Stimulated activated CD8-positive, alpha-beta memory T cell treated with anti-CD3 and anti-CD28 coated beads, Interleukin-4, amount 100 ng/mL, for 4 hours (primary cell): ENCODE measurements at places on chromosomes 13 and 19.

- no peak for DNase-seq
These were observed 207.9 kb upstream of the UFM1 start for GRCh38 chr13:38141792-38142191.

DNA sequence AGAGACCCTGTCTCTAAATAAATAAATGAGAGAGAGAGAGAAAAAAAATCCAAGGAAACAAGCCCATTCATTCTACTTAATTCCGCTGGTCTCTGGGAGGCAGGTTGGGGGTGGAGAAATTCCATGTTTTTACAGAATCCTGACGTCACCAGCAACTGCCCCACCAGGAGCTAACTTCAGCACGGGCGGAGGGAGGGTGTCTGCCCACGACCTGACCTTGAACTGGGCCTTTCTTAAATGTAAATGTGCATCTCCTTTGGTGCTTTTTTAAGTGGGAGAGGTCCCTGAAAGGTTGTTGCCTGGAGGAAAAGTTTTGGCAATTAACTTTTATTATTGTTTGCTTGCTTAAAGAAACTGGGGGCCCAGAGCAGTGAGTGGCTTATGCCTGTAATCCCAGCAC, 15.5 kb downstream of the KLF2 start:
- no peak for DNase-seq

GRCh38 chr13:30314069-30314468, 6.7 kb upstream of the KATNAL1 start:
- DNase-seq: no peak

DNA sequence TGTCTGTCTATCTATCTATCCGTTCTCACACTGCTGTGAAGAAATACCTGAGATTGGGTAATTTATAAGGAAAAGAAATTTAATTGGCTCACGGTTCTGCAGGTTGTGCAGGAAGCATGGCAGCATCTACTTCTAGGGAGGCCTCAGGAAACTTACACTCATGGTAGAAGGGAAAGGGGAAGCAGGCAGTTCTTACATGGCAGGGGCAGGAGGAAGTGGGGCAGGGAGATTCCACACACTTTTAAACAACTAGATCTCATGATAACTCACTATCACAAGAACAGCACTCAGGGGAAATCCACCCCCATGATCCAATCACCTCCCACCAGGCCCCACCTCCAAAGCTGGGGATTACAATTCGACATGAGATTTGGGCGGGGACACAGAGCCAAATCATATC, 105.3 kb downstream of the SLC10A2 start:
- DNase-seq: no peak

DNA sequence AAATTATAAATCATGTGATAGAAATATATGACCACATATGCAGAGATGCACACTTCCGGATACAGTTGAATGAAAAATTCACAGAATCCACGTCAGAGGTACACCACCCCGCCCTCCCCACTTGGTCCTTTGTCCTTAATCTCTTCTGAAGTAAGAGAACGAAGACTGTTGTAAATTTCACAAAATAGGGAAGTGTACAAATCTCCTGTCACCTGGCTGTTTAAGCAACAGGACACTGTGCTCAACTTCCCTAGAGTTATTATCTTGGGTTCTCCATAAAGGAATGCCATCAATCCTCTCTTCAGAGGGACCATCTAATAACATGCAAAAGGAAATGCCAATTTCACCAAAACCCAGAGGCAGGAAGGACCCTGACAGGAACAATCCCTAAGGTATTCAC, 10.5 kb upstream of the CEACAM6 start:
- DNase-seq: no peak

DNA sequence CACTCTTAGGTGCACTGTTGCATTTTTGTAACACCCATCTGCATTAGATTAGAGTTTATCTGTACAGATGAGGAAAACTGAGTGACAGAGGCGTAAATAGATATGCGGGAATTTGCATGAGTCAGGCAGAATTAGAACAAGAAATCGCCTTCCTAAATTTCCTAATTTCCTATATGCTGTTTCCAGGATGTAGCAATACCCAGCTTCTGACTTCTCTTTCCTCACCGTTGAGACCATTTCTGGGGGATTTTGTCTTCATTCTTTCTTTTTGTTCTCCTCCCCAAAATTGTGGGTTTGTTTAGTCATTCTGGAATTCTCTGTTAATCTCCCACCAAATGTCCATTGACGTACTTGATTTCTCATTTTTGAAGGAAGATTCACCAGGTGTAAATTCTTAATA, 10.6 kb upstream of the ZNF792 start:
- DNase-seq: no peak

DNA sequence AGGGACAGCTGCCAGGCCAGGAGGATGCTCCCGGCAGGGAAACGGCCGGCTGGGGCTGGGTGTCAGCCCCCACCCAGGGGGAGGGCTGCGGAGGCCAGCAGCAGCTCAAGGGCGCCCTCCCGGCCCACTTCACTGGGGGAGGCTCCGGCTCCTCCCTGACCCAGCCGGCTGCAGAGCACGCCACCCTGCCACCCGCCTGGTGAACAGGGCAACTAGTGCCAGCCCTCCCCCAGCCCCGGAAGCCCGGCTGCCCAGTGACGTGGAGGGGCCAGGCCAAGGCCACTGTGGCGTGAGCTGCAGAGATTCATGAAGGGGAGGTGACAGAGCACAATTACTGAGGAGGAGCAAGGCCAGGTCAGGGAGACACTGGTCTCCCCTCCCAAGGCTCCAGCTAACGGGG, 14.7 kb downstream of the REXO1 start:
- DNase-seq: no peak

DNA sequence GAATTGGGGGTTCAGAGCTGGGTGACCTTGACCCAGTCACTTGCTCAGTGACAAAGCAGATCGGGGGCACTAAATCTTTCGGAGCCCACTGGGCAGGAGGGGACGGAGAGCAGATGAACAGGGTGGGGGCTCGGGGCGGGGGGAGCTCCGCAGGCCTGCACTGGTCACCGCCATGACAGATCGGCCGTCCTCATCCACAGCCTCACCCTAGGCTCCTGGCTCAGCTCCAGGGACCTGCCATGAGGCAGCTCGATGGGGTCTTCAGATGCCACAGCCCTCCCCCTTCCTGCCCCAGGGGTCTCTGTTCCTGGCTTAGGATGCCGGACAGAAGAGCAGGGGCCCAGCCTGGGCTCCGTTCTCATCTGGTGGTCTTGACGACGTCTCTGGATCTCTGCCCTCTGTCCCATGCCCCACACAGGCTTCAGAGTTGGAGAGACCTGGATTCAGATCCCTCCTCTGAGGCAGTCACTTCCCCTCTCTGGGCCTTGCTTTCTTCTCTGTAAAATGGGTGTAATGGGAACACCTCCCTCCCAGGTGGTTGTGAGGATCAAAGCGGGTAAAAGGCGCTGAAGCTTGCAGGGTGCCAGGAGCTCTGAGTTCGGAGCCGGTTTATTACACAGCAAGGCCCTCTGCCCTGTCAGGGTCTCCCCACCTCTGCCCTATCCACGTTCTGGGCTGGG, 3.0 kb downstream of the KDM4B start:
- no peak for DNase-seq

DNA sequence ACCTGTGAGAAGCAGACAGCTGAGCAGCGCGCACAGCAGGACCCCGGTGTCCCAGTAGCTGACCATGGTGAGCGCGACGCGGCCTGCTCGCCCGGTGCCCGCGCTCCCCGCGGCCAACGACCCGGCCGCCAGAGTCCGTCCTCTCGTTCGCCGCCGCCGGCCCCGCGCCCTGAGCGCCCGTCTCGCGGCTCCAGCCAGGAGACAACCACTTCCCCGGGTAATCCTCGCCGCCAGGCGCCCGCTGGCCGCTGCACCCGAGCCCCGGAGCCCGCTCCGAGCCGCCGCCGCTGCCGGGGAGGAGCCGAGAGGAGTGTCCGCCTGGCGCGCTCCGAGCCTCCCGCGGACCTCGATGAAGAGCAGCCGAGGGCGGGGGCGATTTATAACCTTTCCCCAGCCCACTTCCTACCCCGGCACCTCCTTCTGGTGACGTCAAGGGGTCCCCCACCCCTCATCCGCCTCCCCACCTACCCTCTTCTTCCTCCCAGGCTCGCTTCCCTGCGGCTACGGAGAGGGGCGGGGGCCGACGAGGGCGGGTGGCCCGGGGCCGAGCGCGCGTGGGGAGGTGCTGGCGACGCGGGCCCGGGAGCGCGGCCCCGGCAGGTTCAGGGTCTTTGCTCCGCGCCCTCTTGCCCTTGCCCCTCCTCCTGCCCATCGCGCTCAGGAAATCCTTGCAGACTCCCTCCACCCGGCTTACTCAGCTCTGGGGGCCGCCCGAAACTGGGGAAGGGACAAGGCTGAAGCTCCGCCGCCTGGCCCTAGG, at the start of gene FLT1:
FLT1 (minus strand) TSS at position 351 of the 760 bp plus-strand sequence; CDS start at position 66, 285 bp downstream.
- no peak for DNase-seq

- no peak for DNase-seq
These were observed 28.4 kb upstream of the ATP12A start for GRCh38 chr13:24651718-24652345.

GRCh38 chr13:34931572-34931971, 10.5 kb upstream of the NBEA start:
- DNase-seq: no peak

DNA sequence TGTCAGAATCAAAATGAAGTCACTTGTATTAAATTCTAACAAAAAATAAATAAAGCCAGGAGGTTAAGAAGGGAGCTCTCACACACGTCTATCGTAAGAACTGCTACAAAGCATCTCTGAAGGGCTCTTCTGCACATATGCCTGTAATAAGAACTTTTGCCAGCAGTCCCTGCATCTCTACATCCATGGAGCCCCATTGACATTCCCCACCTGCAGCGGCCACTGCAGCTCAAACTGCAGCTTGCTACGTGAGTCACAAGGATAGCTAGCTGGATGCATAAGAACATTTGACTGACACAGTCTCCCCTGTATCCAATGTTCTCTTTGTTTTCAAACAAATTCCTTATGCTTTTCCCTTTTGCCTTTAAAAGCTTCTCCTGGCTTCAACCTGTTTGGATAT, 68.3 kb downstream of the DNAJC3 start:
- DNase-seq: no peak

GRCh38 chr13:98236197-98236596, 59.1 kb upstream of the RNF113B start:
- no peak for DNase-seq

- DNase-seq: no peak
These were observed 50.1 kb downstream of the CEP89 start for GRCh38 chr19:32921624-32922023.

GRCh38 chr19:29326351-29326750, 113.4 kb upstream of the UQCRFS1 start:
- DNase-seq: no peak

- no peak for DNase-seq
These were observed 7.4 kb downstream of the ZNF575 start for GRCh38 chr19:43540381-43540780.

DNA sequence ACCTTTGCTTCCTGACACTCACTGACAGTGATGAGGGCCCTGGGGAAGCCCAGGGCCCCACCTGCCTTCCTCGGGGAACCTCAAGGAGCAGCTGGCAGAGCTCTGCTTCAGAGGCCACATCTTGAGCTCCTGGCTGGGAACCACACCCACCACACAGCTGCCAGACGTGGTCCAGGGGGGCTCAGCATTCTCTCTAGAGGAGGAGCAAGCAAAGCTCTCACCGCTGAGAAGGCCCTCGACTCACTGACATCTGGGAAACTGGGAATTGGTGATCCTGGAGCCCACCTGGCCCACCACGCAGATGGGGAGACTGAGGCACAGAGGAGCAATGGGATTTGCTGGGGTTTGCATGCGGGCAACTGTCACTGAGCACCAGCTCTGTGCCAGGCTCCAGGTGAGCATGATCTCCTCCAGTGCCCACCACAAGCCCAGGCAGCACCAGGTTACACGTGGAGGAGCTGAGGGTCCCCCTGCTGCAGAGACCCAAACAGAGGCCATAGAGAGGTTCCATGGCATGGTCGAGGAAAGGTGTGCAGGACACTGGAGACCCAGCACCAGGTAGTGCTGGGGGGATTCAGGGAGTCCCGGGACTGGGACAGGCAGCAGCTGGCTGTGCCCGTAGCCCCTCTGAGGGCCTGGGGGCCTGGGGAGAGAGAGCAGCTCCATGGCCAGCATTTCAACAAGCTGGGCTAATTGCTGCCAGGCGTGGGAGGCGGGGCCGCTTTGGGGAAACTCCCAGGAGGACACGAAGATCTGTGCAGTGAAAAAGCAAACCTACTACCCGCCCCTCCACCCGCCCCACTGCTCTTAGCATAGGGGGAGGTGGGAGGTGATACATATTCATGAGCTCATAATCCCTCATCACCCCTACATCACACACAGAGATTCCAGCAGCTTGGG, 33.4 kb downstream of the PEPD start:
- no peak for DNase-seq

GRCh38 chr19:46384396-46384795, 29.0 kb downstream of the CCDC8 start:
- no peak for DNase-seq

DNA sequence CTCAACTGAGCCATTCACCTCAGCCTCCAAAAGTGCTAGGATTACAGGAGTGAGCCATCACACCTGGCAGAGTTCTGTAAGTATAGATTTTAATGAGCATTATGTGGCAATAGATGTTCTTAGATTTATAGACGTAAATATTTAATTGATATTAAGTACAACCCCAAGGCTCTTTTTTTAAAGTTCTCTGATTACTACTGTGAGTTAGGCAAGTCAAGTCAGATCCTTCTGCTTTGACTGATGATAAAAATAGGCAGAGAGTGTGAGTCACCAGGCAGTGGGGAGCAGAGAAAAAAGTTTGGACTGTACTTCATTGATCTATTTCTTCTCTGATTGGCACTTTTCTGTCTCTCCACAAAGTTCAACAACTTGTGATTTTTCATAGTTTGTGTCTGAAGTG, 1379.9 kb downstream of the UQCRFS1 start:
- no peak for DNase-seq

DNA sequence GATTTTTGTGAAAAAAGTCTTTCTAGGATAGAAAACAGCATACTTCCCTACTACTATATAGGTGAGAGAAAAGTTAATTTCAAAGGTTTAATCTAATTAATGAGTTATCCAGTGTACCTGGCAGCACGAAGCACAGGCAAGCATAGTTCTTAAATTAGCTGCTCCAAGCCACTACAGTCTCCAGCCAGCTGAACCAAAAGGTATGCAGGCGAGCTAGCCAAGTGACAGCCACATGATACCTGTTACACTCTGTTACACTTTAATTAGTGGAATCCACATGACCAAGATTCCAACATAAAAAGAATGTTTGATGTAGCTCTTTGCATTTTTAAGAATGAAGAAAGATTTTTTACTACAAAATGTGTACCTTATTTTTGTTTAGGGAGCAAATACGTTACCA, 15.5 kb downstream of the SLC25A30 start:
- DNase-seq: no peak

DNA sequence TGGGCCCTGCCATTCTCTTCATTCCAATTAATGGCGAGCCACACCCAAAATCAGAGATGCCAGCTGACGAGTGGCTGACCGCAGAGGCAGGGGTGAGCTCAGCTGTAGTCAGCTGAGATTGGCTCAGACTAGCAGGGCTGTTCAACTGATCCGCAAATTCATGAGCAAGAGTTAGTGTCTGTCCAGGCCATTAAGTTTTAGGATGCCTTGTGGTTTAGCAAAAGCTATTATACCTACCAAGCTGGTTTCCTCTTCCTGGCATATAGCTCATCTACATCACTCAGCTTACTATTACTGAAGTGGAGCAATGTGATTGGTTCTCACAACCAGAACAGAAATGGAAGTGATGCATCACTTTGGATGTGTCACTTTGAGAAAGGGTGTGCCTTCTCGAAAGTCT, 148.7 kb downstream of the NALCN start:
- DNase-seq: no peak

- DNase-seq: no peak
These were observed 5.5 kb upstream of the PTGER1 start for GRCh38 chr19:14480700-14481079.

- no peak for DNase-seq
These were observed 5.5 kb downstream of the ZBTB7A start for GRCh38 chr19:4061178-4061682.

- DNase-seq: no peak
These were observed 24.5 kb downstream of the ATP4B start for GRCh38 chr13:113633485-113633873.
